ENCODE measurements at places on chromosomes 11 and 22.

- no peak for DNase-seq
Observed at GRCh38 chr11:33889821-33890378, 2.0 kb downstream of the LMO2 start.

DNA sequence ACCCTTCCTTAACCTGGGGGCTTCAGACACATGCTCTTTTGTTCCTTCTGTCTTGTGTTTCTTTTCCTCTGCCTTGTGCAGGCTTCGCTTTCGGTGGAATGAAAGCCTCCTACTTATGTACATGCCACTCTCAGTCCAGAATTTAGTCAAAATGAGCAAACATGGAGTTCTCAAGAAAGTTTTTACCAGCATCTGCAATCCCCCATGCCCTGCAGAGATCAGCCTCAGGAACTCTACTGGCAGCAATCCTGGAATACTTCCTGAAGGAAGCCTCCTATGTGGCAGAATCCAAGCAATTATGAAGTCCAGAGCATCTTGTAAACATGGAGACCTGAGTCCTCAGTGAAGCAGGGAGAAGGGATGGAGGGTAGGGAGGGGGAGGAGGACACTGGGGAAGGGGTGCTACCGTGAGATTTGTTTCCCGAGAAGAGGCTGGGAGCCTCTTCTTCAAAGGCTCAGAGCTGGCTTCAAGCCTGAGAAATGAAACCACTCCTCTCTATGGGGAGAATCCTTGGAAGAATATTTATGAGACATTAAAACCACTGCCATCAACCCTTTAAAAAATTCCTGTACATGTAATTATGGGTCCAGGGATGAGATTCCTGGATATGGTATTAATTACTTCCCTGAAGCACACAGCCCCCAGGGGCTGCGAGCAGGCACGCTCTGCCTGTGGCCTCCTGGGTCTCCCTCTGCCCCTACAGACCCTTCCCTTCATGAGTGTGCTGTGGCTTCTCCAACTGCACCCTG is 58.4 kb downstream of the TENM4 start:
- no peak for DNase-seq

DNA sequence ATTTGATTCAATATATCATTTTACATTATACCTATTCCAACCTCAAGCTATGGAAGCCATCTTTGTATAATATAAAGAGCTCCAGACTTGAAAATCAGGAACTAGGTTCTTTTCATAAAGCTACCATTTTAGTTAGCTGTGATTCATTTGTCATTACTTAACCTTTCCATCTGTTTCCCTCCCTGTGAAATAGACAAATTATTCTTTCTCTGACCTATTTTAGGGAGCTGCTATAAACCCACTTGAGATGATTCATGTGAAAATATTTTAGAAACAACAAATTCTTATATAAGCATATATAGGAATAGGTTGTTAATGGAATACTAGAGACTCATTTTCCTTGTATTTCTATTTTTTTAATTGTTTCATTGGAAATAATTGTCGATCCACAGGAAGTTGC is 1012.1 kb downstream of the OPCML start:
- DNase-seq, result no peak

- DNase-seq, result no peak
Observed at GRCh38 chr11:85132851-85133585, 494.1 kb downstream of the DLG2 start.

DNA sequence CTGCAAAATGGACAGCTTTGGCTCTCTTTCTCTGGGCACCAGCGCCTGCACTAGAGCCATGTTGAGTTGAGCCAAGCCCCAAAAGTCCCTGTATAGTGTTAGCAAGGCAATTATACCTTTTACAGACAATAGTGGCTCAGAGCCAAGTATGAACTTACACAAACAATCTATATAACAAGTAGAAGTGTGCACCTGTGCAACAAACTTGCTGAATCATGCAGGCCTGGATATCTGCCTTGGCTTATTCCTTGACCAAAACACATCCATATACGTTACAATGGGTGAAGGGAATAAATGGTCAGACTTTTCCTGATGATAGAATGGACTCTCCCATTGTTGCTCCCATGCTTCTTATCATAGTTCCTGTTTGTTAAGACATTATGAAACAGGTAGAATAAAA is 3.8 kb upstream of the OR52I2 start:
- DNase-seq, result no peak

GRCh38 chr11:60056349-60056969 is at the start of gene MS4A3:
Gene MS4A3, plus strand, starts transcription at chr11:60056665. Its CDS starts 4,496 bp downstream, at chr11:60061161.
- DNase-seq, result no peak

- DNase-seq, result no peak
Observed at GRCh38 chr11:128227466-128227865, 359.9 kb downstream of the ETS1 start.

Data from stimulated activated CD8-positive, alpha-beta memory T cell treated with anti-CD3 and anti-CD28 coated beads, Interleukin-12 subunit alpha, Interleukin-12 subunit beta, amount 100 ng/mL, for 1 hour (primary cell).